ENCODE measurements at places on chromosomes 4 and X.
A peak's percentile ranks its signal among the peaks of the same experiment; 100 is the strongest.

- no peak overlapping the region for H3K4me3 ChIP-seq
- no peaks in the 10 kb centered on the region for H3K4me1 ChIP-seq
- H3K27me3 ChIP-seq, result no peaks in the 10 kb centered on the region
- no peak for DNase-seq
- no peaks in the 10 kb centered on the region for H3K36me3 ChIP-seq
- H3K27ac ChIP-seq, result no peak overlapping the region
Observed at GRCh38 chr4:169105620-169106019, 95.6 kb upstream of the CBR4 start.

DNA sequence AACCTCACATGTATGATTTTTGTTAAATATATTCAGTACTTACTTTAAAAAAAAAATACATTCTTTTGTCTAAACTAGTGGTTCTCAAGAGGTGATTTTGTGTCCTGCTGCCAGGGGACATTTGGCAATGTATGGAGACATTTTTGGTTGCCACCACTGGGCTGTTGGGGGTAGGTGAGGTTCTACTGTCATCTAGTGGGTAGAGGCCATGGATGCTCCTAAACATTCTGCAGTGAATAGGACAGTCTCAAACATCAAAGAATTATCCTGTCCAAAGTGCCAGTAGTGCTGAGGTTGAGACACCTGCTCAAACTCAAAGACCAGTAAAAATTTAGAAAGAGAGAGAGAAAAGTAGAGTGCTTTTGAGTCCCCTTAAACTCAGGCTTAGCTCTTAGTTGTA is 32.9 kb upstream of the PGM2 start:
- no peaks in the 10 kb centered on the region for H3K27me3 ChIP-seq
- H3K4me1 ChIP-seq, result no peaks in the 10 kb centered on the region
- DNase-seq, result peak; percentile 20
- no peak overlapping the region for H3K4me3 ChIP-seq
- no peak overlapping the region for H3K27ac ChIP-seq

DNA sequence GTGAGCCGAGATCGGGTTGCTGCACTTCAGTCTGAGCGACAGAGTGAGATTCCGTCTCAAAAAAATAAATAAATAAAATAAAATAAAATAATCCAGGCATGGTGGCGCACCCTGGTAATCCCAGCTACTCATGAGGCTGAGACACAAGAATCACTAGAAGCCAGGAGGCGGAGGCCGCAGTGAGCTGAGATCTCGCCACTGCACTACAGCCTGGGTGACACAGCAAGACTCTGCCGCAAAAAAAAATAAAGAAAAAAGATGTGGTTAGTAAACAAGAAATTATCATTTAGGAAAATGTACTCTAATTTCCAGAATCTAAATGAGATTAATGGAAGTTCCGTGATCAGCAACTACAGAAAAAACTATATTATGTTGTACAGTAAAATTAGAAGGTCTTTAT is 14.5 kb upstream of the LRBA start:
- no peaks in the 10 kb centered on the region for H3K36me3 ChIP-seq
- H3K27ac ChIP-seq, result no peak overlapping the region
- H3K4me1 ChIP-seq, result no peaks in the 10 kb centered on the region
- H3K4me3 ChIP-seq, result no peak overlapping the region
- DNase-seq, result no peak

DNA sequence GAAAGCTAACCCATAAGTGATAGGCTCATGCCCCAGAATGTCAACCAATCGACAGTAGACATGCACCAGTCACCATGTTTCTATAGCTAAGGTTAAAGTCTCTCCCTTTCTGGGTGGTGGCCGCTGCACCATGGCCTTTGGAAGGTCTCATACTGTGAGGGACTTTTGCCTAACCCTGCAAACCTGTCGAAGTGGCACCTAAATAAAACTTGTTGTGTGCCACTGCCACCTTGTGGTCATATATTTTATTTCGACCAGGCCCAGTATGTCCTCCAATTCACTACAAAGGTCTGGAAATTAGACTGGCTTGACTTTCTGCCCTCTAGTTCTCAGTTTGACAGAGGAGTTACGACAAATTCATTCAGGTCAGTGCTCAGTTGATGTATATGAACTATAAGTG is 163.1 kb downstream of the SMARCA1 start:
- no peaks in the 10 kb centered on the region for H3K27me3 ChIP-seq
- no peak overlapping the region for H3K4me3 ChIP-seq
- H3K4me1 ChIP-seq, result no peaks in the 10 kb centered on the region
- H3K27ac ChIP-seq, result no peak overlapping the region
- peak; percentile 42 for DNase-seq

GRCh38 chr4:128153800-128154199 is 92.7 kb downstream of the LARP1B start:
- H3K27ac ChIP-seq, result peak overlapping the region; percentile 61
- no peaks in the 10 kb centered on the region for H3K27me3 ChIP-seq
- no peaks in the 10 kb centered on the region for H3K4me1 ChIP-seq
- no peak for DNase-seq

DNA sequence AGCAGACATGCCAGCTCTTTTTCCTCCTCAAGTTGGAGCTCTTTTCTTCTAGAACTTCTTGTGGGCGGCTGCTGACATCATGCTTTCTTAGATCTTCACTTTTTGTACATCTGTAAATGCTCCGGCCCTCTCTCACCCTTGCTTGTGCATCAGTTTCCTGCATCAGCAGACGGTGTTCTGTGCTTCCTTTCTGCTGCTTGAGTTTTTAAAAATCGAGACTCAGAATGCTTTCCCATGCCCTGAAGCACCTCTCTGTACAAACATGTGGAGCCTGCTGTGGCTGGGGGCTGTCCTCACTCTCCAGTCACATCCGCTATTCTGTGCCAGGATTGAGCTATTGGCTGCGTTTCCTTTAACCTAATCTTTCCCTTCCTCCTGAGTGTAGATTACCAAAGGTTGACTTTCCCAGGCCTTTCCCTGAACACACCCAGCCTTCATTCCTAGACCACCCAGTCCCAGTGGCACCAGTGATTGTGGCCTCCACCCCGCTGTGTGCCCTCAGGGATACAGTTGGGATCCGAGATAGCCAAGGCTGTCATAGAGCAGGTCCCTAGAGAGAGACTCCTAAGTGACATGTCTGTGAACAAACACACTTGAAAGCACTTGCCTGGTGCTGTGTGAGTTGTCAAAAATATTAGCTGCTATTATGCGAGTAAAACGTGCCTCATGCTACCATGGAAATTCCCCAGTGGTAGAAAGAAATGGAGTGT is 41.9 kb downstream of the TNIP2 start:
- no peak overlapping the region for H3K4me3 ChIP-seq
- no peaks in the 10 kb centered on the region for H3K27me3 ChIP-seq
- no peaks in the 10 kb centered on the region for H3K36me3 ChIP-seq
- no peaks in the 10 kb centered on the region for H3K4me1 ChIP-seq
- DNase-seq, result no peak

DNA sequence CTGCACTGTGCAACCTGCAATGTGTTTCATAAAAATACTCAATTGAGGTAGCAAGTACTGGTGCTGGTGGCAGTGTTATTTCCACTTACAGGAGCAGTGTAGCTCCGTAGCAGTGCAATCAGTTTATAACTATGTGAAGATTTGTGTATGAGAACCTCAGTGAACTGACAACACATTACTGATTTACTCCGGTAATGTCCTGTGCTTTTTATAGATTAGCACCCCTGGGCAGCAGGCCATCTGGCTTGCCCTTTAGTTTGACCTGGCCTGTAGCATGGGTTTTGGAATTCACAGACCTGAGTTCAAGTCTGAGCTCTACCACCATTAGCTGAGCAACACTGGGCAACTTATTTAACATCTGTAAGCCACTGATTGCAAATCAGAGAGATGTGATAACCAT is 78.6 kb upstream of the GBA3 start:
- no peak overlapping the region for H3K27ac ChIP-seq
- H3K4me1 ChIP-seq, result no peaks in the 10 kb centered on the region
- DNase-seq, result no peak
- no peaks in the 10 kb centered on the region for H3K27me3 ChIP-seq
- no peaks in the 10 kb centered on the region for H3K36me3 ChIP-seq

DNA sequence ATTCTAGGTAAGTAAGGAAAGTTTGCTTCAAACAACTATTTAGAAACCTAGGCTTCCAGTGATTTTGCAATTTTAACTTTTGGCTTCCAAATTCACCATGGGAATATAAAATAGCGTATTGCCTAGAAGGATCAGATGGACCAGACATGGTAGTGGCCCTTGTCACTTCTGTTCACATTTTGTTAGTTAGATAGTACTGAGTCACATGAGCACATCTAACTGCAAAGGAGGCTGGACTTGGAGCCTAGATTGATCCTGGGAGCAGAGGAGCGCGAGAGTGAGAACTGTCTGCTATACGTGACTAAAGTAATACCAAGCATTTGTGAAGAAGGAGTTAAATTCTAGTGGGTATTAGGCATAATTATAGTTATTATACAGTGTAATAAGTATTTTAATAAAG is 102.4 kb downstream of the ARHGAP24 start:
- no peaks in the 10 kb centered on the region for H3K27me3 ChIP-seq
- H3K4me3 ChIP-seq, result no peak overlapping the region
- DNase-seq, result no peak
- H3K36me3 ChIP-seq, result no peaks in the 10 kb centered on the region
- no peak overlapping the region for H3K27ac ChIP-seq
- no peaks in the 10 kb centered on the region for H3K4me1 ChIP-seq

DNA sequence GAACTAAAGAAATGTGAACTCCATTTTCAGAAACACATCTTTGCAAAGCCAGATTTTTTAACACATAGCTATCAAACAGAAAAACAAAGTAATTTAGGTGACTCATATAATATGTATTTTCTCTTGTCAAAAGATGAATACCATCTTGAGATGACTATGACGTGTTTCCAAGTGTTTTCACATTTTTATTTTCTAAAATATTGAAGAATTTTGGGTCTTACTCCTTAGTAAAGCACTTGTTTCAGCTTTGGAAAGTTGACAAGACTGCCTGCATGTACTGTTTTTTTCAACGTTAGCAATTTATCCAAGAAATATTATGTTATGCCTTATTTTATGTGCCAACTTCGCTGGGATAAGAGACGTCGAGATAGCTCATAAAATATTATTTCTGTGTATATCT is 733.9 kb upstream of the EPHA5 start:
- DNase-seq, result no peak
- no peaks in the 10 kb centered on the region for H3K36me3 ChIP-seq
- H3K27me3 ChIP-seq, result no peaks in the 10 kb centered on the region
- no peaks in the 10 kb centered on the region for H3K4me1 ChIP-seq
- H3K27ac ChIP-seq, result no peak overlapping the region

- no peak overlapping the region for H3K27ac ChIP-seq
- H3K4me1 ChIP-seq, result peaks cover 26% of the 10 kb centered on the region
- no peak overlapping the region for H3K4me3 ChIP-seq
- DNase-seq, result no peak
Observed at GRCh38 chr4:41178372-41179370, 35.7 kb downstream of the APBB2 start.

DNA sequence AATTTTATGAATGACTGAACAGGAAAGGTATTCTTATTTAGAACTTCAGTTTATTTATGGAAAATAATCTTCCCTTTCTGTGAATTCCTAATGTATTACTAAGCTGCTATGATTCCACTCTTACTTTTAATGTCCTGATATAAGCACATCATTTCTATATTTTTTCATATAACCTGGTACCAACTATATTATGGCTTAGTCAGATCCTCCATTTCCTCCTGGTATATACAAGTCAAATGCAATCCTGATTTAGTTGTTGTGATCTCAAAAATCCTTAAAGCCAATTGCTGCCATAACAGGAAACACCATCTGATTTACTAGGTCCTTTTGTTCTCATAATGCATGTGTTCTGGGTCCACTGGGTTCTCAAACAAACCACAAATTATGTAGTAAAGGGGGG is 26.8 kb downstream of the TRMT2B start:
- no peak overlapping the region for H3K4me3 ChIP-seq
- H3K36me3 ChIP-seq, result peaks cover 2% of the 10 kb centered on the region
- H3K4me1 ChIP-seq, result no peaks in the 10 kb centered on the region

- H3K4me3 ChIP-seq, result no peak overlapping the region
- no peak overlapping the region for H3K27ac ChIP-seq
- DNase-seq, result no peak
Observed at GRCh38 chrX:136827026-136827425, 46.3 kb upstream of the ARHGEF6 start.

GRCh38 chr4:185127021-185127925 is 15.8 kb upstream of the SLC25A4 start:
- H3K4me1 ChIP-seq, result no peaks in the 10 kb centered on the region
- H3K27ac ChIP-seq, result no peak overlapping the region
- no peaks in the 10 kb centered on the region for H3K27me3 ChIP-seq

DNA sequence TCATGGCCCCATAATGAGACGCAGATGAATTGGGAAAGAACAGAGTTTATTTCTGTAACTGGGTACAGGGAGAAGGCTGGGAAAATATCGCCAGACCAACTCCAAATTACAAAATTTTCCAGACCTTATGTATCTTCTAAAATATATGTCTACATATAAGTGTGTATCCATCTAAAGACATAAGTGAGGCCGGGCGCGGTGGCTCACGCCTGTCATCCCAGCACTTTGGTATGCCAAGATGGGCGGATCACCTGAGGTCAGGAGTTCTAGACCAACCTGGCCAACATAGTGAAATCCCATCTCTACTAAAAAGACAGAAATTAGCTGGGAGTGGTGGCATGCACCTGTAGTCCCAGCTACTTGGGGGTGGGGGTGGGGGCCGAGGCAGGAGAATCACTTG is 11.7 kb upstream of the DHRSX start:
- H3K4me3 ChIP-seq, result no peak overlapping the region
- no peaks in the 10 kb centered on the region for H3K36me3 ChIP-seq
- no peak for DNase-seq
- H3K4me1 ChIP-seq, result no peaks in the 10 kb centered on the region
- H3K27ac ChIP-seq, result no peak overlapping the region
- no peaks in the 10 kb centered on the region for H3K27me3 ChIP-seq

DNA sequence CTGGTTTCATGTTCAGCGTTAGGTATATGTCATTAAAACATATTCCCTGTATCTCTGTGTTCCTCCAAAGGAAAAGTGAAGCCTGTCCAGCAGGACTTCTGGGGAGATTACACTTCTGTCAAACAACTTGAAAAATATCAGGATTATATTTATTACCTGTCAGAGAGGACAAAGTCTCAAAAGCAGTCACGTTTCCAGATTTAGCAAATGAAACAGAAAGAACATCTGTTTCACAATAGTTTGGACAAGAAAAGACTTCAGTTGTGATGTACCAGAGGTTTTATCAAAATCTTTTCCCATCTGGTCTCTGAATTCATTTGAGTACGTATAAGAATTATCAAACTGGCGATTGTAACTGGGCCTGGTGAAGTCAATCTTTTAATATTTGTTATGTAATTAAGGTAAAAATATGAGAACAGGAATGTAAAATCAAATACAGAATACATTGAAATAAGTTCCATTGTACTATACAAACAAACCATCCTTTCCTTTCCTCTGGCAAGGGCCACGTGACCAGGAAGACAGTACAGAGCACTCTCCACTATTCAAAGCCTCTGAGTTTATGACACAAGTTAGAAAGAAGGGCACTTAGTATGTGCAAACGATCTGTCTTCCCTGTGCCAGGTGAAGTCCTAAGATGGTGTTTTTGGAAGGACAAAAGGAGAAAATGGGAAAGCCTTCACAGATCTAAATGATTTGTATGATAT is 3.2 kb downstream of the CASP3 start:
- H3K27ac ChIP-seq, result no peak overlapping the region
- H3K27me3 ChIP-seq, result no peaks in the 10 kb centered on the region
- H3K4me3 ChIP-seq, result no peak overlapping the region
- no peaks in the 10 kb centered on the region for H3K36me3 ChIP-seq
- no peak for DNase-seq

Data from Panc1 (cell line).